ENCODE measurements at places on chromosomes 7 and 10. TPM values are rescaled to one million over a fixed set of nuclear protein-coding genes. Genes with fewer than 3 reads are reported as not detected.

LGI1 gene
- polyA plus RNA-seq = 34.3 TPM

OR2A1 gene
- polyA plus RNA-seq = 0.19 TPM

SGMS1 gene
- 25.4 TPM for polyA plus RNA-seq

CRHR2 gene
- 1.9 TPM for polyA plus RNA-seq

TFAM gene
- polyA plus RNA-seq = 29.8 TPM

ZNF503 gene
- 9.7 TPM for polyA plus RNA-seq

TRPV5 gene
- 0.09 TPM for polyA plus RNA-seq

CYP3A7 gene
- polyA plus RNA-seq = not detected

Data from hindlimb muscle (tissue), 1 donor.